ENCODE measurements at places on chromosomes 1 and 21.

- DNase-seq: no peak
Measured at GRCh38 chr1:168466714-168467131, 77.1 kb downstream of the XCL2 start.

DNA sequence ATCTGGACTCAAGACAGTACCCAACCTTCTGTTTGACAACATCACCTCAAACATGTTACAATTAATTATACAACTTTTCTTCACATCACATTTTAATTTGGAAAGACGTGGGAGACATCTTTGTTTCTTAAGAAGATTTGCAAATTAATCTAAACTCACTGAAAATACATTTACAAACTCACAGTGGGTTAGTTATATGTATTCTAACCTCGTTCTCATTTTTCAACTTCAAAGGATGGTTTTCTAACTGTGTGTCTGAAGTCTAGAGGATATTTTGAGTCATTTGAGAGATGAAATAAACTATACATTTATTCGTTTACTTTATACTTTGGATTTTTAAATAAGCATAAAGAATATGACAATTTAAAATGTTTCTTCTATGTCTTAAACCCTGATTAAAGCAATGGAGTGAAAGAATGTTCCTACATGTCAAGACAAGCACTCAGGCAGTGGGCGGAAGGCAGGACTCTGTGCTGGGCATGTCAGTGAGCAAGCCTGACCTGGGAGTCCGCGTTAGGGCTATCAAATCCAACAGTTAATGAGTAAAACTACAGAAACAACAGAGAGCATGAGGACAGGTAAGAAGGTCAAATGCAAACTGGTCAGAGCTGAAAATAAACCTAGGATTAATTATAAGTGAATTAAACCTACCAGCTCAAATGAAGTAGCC lies 76.5 kb upstream of the CTTNBP2NL start:
- no peak for DNase-seq

GRCh38 chr1:3902111-3902511 lies 2.0 kb upstream of the C1orf174 start:
- DNase-seq: no peak

DNA sequence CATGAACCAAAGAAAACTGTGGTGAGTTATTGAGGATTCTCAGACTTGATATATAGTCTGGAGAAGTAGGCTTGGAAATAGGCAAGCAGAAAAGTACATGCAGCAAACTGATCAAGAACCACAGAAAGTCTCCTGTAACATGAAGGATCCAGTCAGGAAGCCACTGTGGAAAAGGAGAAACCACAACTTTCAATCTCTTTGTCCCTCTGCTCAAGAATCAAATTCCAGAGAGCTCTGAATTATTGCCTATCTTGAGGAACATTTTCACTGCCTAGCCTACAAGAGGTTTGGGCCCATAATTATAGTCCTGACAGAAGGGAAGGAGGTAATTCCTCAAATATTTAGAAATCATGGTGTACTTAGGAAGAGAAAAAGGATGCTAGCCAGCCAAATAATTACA lies 43.0 kb upstream of the ADAMTS1 start:
- DNase-seq: peak; percentile 7

- peak; percentile 61 for DNase-seq
Measured at GRCh38 chr1:88655685-88656299, 28.3 kb upstream of the PKN2 start.

- no peak for DNase-seq
Measured at GRCh38 chr1:32937061-32937460, 27.5 kb downstream of the RNF19B start.

DNA sequence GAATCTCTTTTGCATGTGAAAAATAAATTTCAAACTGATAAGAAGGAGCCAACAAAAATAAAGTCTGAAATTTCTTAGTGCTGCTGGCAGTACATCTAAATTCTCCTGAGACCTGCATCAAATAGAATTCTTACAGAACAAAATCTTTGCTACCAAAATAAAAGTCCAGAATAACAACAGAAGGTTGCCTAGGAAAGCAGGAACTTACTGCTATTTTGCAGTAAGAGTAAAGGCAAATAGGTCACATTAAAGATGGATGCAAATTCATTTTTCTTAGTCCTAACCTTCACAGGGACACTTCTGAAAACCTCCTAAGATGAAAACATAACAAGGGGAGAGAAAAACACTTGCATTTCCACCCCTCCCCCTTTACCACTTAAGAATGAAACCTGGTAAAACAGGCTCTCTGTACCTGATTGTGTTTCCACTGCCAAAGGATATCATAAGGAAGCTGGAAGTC lies 59.0 kb downstream of the RUSC1 start:
- DNase-seq: peak; percentile 93

DNA sequence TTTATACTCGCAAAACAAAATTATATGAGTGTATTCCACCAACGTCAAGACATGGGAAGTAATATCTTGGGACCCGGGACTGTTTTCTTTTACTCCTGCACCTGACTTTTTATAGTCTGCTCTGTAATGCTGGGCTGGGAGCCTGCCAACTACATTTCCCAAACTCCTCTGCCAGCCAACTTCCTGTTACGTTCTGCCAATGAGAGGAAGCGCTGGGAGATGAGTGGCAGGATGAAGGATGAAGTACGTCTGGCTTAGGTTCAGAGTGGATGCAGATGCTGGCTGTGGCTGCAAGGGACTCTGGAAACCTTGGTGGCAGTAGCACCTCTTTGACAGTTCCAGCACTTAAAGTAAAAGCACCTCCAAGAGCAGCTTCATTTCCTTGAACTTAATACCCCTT lies 59.6 kb downstream of the USP24 start:
- peak; percentile 22 for DNase-seq

DNA sequence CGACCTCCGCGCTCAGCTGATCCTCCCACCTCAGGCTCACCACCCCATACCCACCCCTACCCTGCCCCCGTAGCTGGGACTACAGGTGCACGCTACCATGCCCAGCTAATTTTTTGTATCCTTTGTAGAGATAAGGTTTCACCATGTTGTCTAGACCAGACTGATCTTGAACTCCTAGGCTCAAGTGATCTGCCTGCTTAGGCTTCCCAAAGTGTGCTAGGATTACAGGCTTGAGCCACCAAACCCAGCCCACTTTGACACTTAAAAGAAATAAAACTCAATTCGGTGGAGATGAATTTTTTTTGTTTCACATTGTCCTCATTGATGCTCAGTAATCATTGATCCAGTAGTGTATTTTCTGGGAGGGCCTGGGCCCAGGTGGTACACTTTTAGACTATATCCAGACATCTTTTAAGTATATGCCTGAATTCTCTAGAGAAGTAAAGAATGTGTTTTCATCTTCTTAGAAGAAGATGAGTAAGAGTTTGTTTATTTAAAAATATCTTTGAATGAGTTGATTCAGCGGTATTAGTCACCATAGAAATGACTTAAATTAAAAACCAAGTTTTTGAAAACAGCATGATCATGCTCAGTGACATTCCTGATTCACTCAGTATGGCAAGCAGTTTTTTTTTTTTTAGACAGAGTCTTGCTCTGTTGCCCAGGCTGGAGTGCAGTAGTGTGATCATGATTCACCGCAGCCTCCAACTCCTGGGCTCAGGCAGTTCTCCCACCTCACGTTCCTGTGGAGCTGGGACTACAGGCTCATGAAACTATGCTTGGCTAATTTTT lies 57.8 kb downstream of the EPB41 start:
- peak; percentile 93 for DNase-seq

DNA sequence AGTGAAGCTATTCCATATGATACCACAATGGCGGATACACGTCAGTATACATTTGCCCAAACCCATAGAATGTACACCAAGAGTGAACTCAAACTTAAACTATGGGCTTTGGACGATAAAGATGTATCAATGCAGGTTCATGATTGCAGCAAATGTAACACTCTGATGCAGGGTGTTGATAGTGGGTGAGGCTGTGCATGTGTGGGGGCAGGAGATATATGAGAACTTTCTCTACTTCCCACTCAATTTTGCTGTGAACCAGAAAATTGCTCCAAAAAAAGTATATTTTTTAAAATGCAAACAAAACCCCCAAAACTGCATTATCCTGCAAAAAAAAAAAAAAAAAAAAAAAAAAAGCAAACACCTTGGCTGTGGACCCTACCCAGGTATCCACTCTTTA lies 3.4 kb downstream of the ATP1A2 start:
- DNase-seq: no peak

GRCh38 chr21:40837456-40837855 lies 9.5 kb downstream of the DSCAM start:
- DNase-seq: no peak

DNA sequence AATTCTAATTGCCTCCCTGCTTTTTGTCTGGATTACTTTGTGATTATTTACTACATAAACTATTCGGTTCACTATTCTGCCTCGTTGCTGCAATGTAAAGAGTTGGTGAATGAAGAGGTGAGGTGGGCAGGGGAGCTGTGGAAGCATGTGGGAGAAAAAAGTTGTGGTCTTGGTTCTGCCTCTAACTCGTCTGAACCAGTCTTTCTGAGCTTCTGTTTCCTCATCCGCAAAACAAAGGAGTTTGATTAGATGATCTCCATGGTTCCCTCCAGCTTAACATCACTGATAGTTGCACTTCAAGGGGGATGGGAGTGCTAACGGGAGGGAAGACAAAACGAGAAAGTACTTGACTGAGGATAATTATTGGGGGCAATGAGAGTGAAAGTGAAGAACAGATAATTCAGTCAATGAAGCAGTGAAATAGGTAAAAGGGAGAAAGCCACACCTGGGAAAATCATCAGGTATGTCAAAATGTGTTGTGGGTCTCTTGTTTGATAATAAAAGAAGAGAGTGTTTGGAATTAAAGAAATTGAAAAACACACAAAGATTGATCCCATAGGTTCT lies 26.2 kb upstream of the UHMK1 start:
- no peak for DNase-seq

DNA sequence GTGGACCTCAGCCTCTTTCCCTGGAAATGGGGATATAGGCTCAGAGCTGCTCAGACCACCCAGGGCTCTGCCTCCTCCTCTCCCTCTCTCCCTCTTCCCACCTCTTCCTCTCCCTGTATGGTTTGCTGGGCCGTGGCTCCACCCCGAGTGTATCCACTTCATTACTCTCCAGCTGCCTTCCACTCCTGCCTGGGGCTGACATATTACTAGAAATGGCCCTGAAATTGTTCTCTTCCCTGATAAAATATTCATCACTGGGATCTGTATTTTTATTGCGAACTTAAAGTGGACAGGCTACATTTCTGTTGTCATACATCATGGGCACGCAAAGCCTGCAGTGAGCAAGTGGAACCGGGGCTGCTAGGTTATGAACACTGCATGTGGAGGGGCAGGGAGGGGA lies 225.0 kb downstream of the HHAT start:
- no peak for DNase-seq

- DNase-seq: no peak
Measured at GRCh38 chr1:112674986-112675727, 698 bp downstream of the MOV10 start.

DNA sequence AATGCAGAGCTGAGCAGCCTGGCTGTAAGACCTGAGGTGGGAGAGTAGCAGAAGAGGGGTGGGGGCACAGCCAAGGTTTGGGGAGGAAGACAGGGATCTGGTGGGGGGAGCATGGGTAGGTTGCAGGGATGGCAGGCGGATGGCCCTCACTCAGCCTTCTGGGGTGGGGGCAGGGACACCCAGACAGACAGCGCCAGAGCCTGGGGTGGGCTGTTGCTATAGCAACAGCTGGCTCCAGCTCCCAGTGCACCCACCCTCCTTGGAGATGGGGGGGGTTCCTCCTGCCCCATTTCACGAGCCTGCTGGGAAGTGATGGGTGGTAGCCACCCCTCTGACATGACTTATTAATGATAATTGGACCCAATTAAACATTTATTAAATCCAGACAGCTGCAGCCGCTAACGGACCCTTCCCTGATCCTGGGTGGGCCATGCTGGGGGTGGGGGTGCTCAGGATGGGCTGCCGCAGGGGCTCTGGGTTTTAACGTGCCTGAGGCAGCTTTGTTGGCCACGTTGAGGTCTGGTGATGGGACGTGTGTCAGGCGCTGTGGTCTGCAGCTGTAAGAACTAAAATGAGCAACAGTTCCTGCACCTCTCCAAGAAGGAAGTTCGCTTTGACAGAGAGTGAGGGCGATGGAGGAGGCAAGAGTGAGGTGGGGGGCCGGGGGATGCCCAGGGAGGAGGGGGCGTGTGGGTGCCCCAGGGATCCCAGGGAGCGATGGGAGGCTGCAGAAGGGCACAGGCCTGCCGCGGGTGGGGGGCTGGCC lies 19.4 kb downstream of the AGRN start:
- no peak for DNase-seq

- no peak for DNase-seq
Measured at GRCh38 chr1:235244974-235245592, 82.9 kb downstream of the ARID4B start.

GRCh38 chr21:27104846-27105431 lies 138.1 kb upstream of the ADAMTS5 start:
- peak; percentile 40 for DNase-seq

GRCh38 chr1:73593804-73594203 lies 604.2 kb downstream of the LRRIQ3 start:
- no peak for DNase-seq
